Omental fat pad (tissue), 4 donors: ENCODE measurements at places on chromosomes 1 and 21. TPM values are rescaled to one million over a fixed set of nuclear protein-coding genes. Genes with fewer than 3 reads are reported as not detected.

DNA sequence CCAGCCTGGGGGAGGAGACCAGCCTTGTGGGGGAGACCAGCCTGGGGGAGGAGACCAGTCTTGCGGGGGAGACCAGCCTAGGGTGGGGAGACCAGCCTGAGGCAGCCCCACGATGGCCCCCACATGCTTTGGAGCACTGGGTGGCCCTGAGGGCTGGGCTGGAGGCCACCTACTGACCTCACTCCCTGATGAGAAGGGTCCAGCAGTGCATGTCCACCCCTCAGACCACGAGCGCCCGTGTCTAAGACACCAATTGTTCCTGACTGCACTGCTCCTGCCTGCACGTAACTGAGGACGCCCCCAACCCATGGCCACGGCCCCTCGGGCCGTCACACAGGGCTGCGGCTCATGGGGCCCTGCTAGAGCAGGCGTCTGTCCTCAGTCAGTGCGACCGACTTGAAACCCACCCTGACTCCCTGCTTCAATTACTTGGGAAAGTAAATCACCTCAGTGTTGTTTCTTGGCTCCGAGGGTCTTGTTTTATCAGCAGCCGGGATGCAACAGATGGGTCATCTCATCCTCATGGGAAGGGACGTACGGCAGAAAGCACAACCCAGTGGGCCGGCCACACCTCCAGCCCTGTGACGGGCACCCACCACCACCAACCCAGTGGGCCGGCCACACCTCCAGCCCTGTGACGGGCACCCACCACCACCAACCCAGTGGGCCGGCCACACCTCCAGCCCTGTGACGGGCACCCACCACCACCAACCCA is at the start of gene SPATC1L:
Gene SPATC1L, minus strand, starts transcription at position 550 of the 715 bp plus-strand sequence. CDS start 1,643 bp downstream, outside the sequence.
- no peak for DNase-seq

DNA sequence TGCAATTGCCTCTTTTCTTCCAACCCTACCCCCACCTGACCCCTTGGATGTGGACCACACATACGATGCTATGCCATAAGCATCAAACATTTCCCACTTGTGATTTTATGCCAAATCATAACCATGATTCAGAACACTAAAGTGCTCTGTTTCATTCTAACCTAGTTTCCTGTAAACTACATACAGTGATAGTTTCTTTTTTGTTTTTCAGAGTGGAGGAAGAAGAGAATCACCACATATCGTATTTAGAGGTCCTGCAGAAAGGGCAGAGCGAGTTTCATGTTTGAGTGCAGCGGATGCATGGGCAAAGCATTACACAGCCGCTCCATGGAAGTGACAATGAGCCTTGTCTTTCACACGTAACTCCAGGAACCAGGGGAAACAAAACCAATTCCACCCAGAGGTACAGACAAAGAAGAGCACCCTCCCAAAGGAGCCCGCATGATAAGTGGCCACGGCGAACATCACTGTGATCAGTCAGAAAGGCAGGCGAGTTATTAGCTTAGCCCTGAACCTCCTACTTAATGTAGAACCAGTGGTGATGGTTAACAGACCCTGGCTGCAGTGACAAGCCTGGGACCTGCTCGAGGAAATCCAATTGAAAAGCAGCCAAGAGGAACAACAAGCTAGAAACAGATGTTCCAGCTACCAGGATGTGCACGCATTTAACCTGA is 64.0 kb upstream of the ZNF281 start:
- no peak for DNase-seq

DNA sequence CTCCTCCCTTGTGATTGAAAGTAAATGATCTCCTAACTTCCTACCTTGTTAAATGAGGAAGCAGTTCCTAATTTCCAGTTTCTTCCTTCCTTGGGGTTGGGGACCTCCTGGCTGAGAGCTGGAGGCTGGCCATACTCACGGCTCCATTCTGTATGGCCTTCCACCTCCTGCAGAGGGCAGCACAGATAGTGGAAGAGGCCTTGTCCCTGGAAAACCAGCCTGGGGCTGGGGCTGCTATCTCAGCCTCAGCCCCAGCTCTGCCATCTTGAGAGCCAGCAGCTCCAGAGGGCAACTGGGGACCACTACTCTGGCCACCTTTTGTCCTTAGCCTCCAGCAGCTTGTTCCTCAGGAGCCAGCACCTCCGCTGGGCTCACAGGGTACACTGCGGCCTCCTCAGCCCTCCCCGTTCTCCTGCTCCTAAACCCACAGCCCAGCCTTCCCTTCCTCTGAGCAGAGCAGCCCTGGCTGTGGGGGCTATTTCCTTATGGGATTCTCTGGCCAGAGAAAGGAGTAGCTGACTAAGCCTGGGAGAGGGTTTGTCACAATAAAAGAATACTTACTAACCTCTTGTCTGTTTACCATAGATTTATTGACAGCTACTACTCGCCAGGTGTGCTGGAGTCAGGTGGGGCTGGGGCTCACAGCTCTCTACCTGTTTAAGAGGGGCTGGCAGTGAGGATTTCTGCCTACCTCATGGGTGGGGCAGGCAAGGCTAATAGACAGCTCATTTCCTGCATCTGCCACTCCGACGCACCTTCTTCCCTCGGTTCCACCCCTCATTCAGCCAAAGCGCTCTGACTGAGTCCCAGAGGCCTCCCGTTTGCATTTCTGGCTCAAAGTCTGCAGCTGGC is 6.3 kb downstream of the TMEM234 start:
- DNase-seq, result no peak

- DNase-seq, result no peak
Observed at GRCh38 chr1:220528679-220529501, 954 bp downstream of the MARK1 start.

- DNase-seq, result peak; percentile 64
Observed at GRCh38 chr1:206909161-206909882, 12.1 kb downstream of the IL24 start.

GRCh38 chr1:38852780-38853179 is 6.8 kb downstream of the RRAGC start:
- DNase-seq, result no peak

GRCh38 chr21:32682696-32683474 is 44.9 kb downstream of the SYNJ1 start:
- DNase-seq, result no peak

GRCh38 chr21:31457675-31458074 is 113.6 kb upstream of the TIAM1 start:
- DNase-seq, result no peak

- DNase-seq, result no peak
Observed at GRCh38 chr21:36254106-36254941, 65.7 kb upstream of the MORC3 start.

DNA sequence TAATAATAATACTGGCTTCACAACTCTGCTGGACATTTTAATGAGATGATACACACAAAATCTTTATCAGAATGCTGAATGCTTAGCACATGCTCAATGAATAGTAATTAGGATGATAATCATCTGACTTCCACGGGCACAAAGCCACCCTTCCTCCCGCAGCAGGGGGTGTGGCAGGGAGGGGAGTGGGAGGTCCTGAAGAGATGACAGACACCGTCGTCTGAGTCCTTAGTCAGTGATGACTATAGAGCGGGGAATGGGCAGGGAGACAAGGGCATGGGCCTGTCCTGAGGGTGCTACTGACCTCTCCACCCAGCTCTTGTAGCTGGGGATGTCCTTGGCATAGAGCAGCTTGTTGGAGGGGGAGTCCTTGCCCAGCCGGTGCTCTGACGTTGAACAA is 117.6 kb upstream of the CD34 start:
- DNase-seq, result no peak

- no peak for DNase-seq
Observed at GRCh38 chr1:181117648-181118449, 29.3 kb downstream of the IER5 start.

CCDC27 gene
- not detected for total RNA-seq

OPRD1 gene
- total RNA-seq, result not detected
